ENCODE measurements at places on chromosomes 11 and 22.

GRCh38 chr11:114026355-114026754 lies 33.2 kb upstream of the ZBTB16 start:
- DNase-seq = peak; percentile 31

GRCh38 chr11:121350314-121351082 lies 57.9 kb downstream of the SC5D start:
- no peak for DNase-seq

DNA sequence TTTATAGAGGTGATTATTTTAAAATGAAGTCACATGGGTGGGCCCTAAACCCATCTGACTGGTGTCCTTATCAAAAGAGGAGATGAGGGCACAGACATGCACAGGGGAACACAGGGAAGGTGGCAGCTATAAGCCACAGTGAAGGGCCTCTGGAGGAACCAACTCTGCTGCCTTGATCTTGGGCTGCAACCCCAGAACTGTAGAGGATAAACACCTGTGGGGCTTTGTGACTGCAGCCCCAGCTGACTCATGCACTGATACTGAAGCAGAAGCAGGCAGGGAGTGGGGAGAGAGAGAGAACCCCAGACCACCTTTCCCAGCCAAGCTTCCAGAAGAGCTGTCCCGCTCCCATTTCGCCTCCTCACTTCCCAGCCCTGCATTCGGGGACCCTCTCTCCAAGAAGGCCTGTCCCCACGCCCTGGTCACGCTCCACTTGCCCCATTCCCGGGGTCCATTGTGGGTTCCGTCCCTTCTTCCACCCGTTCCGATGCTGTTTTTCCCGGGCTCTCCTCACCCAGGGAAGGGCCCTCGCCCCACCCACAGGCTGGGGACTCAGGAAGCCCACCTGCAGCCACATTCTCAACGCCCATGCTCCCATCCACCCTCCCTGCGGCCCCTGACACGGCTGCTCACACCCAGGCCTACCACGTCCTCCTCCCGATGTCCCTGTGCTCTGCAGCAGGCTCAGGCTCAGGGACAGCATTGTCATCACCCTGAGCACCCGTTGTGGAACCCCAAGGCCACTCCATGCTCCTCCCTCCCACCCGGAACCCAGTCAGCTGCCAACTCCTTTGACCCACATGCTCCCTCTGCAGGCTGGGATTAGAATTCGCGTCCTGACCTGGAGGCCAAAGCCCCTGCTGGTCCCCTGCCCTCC lies 90.8 kb upstream of the SHANK2 start:
- DNase-seq = peak; percentile 31

- DNase-seq = peak; percentile 53
Observed at GRCh38 chr22:36253523-36254490, 874 bp downstream of the APOL1 start.

DNA sequence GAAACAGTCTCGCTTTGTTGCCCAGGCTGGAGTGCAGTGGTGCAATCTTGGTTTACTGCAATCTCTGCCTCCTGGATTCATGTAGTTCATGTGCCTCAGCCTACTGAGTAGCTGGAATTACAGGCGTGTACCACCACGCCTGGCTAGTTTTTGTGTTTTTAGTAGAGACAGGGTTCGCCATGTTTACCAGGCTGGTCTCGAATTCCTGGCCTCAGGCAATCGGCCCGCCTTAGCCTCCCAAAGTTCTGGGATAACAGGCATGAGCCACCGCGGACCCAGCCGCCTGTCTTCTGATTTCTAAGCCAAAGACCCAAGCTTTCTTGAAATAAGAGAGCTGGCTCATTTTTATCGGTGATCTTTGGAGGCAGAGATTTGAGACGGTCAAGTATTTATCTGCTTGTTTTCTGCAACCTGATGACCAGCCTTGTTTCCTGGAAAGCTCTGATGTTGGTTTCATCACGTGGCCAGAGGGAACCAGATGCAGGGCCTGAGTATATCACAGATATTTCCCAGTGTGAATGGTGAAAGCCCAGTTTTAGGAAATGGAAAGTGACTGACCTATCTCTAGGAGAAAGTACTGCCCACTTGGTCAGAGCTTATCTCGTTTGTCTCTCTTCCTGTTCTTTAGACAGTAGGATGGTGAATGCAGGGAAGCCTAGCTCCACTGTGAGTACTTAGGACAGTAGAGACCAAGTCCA lies 5.7 kb upstream of the SIDT2 start:
- no peak for DNase-seq

DNA sequence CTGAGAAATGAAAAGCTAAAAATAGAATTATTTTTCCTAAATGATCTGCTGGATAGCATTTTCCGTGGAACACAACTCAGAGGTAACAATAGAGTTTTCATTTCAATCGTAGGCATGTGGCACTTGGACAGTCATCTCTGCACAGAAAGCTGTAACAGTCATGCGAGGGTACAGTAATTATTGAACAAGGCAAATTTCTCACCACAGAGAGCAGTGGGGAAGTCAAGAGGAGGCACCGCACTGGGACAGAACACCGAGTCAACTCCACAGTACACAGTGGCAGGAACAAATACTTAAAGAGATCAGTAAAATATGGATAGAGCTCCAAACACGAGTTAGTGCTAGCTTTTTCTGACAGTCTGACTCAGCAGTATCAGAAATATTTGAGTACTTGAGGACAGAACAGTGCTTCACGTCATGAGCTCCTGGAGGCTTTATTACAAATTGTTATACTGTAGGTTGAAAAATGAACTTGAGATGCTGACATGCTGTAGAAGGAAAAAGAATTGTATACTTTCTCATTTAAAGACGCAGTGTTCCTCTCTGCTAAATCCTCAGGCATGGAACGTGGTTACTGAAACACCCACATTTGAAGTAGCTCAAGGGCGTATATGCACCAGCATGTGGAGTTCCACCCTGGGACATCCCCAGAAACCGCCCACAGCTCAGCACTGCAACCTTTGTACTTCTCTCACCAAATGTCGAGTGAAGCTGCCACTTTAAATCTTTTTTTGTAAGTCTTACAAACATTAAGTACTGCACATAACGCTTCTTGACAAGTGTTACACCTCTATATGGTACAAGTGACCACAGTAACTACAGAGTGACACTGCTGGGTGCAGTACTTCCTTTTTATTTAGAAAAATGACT lies 27.4 kb upstream of the YPEL1 start:
- peak; percentile 60 for DNase-seq

DNA sequence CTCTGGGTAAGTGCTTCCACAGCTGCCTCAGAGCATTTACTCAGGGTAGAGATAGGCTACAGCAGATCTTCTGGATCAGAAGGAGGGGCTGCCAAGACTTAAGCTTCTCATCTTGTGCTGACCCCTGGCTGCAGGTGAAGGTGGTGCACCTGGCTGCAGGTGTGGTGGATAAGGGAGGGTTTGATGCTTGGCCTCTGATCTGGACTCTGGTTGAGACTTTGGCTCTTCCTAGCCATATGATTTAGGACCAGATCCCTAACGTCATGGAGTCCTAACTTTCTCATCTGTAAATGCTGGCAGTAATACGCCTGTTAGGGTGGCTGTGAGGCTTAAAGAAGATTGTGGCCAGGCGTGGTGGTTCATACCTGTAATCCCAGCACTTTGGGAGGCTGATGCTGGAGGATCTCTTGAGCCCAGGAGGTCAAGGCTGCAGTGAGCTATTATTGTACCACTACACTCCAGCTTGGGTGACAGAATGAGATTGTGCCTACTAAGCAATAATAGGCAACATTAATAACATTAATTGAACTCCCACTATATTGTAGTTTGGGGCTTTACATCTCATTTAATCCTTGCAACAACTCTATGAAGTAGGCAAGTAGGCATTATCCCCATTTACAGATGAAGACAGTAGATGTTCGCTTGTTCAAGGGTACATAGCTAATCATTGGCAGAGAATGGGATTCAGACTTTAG lies 10.7 kb downstream of the DTX4 start:
- peak; percentile 32 for DNase-seq

DNA sequence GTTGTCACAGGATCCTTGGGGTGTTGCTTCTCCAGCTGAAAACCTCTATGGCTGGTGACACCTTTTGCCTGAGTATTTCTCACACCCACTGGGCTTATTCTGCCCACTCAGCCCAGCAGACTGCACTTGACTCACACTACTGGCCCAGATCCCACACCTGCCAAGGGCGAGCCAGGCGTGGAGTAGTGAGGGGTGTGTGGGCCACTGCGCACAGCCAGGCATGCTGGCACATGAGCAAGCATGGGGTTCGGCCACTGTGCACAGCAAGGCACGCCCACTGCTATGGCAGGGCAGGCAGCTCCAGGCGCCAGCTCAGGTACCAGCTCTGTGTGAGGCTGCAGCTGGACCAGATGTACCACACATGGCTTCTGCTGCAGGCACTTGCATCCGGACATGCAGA lies 116.5 kb upstream of the MTNR1B start:
- DNase-seq = no peak

DNA sequence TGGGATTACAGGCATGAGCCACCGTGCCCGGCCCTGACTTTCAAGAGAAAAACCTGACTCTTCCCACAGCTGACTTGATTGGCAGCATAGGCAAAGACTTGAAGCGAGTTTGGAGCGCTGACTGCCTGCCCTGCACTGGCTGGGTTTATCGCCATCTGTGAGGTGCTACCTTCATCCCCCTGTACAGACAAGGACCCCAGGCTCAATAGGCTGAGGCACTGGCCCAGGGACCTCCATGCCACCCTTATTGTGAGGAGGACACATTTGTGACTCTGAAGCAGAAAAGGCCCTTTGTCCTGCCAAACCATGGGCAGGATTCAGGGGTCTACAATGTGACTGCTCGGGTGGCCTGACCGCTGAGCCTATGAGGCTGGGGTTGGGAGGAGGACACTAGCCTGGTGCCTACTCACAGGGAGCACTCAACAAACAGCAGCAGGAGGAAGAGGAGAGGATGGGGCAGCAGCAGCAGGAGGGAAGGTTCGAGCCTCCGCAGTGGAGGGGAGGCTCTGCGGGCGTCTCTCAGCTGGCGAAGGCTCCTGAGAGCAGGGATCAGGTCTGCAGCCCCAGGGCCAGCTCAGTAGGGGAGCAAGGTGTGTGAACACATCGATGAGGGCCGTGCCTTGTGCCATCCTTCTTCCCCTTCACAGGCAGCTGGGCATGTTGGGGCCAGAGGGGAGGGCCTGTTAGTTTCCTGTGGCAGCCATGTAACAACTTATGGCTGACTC lies 72.9 kb upstream of the WNT7B start:
- DNase-seq = no peak

DNA sequence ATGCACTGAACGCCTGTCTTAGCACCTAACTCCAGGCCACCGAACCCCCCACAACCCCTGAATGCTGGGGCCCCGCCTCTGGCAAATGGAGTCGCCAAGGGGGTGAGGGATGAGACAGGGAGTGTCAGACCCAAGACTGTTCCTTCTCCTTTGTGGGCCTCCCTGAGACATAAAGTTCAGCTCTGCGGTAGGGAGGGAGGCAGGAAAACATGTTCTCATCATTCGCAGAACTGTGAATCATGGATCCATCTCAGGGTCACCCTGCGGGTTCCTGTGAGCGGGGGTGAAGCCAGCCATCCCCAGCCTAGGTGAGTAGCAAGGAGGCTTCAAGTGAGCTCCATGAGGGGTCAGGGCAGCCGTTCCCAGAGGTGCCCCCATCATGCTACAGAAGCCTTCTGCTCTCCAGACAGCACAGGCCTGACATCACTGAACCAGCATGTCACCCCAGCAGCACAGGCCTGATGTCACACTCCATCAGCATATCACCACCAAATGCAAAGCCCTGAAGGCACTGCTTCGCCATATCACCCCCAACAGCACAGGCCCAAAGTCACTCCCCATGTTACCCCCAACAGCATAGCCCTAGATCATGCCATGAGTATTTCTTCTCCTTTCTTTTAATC lies 27.2 kb downstream of the TMPRSS6 start:
- DNase-seq = peak; percentile 40

GRCh38 chr11:36365907-36366306 lies 69.8 kb downstream of the PRR5L start:
- no peak for DNase-seq

DNA sequence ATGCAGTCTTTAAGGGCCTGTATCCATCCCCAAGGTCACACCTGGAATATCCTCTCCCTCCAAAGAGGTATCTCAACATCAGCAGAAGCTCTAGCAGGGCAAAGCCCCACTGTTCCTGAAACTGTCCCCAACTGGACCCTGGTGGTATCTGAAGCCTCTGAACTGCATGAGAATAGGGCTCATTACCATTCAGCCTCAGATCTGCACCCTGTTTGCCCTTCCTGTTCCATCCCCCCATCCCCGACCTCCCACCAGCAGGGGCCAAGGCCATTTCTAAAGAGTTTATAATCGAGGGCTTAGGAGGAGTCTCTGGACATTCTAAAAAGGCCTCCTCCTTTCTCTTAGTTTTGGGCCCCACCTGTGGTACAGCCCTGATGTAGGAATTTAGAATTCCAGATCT lies 74.0 kb upstream of the THY1 start:
- no peak for DNase-seq

GRCh38 chr11:88157370-88157769 lies 17.9 kb downstream of the RAB38 start:
- DNase-seq = no peak

DNA sequence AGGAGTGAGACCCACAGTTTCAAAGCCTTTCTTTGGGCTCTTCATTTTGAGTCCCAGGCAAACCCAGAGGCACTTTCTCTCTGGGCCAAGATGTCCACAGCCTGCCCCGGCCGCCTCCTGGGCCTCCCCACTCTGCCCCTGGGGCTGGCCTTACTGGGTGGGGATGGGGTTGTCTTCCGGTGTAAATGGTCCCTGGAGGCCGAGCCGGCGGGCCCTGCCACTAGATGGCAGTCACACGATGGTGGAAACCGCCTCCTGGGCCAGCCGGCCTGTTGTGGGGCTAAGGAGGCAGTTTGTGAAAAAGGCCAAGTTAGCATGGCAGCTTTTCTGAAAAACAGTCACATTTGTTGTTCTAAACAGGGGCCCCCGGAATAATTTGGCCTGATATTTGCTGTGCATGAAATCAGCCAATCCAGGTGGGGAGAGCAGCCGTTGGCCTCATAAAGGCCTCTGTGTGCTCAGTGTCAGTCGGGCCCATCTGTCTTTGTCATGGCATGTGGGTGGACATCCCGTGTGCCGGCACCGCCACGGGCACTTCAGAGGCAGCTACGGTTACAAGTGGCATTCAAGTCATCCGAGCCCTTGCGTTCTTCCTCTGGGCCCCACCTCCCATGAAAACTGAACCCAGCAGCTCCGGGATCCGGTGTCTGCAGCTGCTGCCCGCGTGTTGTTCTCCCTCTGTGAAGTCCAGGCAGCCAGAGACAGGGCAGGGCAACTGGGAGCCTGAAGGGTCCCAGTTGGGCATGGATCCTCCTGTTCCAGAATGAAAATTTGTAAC lies 6.5 kb downstream of the MRPL23 start:
- DNase-seq = peak; percentile 4

GRCh38 chr22:42160830-42161696 lies 30.5 kb upstream of the CYP2D6 start:
- DNase-seq = no peak

- DNase-seq = no peak
Observed at GRCh38 chr11:33259869-33260268, 2.7 kb downstream of the HIPK3 start.
